RCC 7860 (cell line): ENCODE measurements at places on chromosomes 16 and 17.
A peak's percentile ranks its signal among the peaks of the same experiment; 100 is the strongest.

- DNase-seq, result no peak
Measured at GRCh38 chr16:30554557-30555314, 3.4 kb downstream of the ZNF764 start.

DNA sequence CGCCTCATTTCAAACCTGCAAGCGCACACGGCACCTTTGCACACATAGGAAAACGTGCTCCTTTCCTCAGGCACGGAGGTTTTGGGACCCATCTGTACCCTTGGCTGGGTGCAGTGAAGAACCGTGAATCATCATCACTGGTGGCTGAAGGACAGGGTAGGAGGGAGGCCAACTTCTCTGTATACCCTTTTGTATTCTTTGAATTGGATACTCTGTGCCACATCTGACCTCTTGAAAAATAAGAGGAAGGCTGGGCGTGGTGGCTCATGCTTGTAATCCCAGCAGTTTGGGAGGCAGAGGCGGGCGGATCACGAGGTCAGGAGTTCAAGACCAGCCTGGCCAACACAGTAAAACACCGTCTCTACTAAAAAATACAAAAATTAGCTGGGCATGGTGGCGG is 11.7 kb downstream of the GPRC5B start:
- DNase-seq, result no peak

GRCh38 chr17:35082073-35082657 is 18.7 kb upstream of the RFFL start:
- DNase-seq, result peak; percentile 66

DNA sequence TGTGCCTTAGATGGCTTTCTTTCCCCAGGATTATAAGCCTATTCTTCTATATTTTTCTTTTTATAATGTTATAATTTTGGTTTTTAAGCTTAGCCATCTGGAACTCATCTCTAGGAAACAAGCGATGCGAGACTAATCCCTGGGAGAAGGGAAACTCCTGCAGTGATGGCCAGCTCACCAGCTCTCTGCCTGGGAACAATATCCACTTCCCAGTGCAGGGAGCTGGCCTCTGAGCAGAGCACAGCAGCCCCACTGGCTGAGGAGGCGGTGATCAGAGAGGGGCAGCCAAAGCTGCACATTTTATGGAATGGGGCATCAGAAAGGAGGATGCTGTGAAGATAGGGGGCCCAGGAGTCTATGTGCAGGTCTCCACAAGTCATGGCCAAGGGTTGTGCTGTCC is 183.3 kb downstream of the LGALS9B start:
- DNase-seq, result no peak

DNA sequence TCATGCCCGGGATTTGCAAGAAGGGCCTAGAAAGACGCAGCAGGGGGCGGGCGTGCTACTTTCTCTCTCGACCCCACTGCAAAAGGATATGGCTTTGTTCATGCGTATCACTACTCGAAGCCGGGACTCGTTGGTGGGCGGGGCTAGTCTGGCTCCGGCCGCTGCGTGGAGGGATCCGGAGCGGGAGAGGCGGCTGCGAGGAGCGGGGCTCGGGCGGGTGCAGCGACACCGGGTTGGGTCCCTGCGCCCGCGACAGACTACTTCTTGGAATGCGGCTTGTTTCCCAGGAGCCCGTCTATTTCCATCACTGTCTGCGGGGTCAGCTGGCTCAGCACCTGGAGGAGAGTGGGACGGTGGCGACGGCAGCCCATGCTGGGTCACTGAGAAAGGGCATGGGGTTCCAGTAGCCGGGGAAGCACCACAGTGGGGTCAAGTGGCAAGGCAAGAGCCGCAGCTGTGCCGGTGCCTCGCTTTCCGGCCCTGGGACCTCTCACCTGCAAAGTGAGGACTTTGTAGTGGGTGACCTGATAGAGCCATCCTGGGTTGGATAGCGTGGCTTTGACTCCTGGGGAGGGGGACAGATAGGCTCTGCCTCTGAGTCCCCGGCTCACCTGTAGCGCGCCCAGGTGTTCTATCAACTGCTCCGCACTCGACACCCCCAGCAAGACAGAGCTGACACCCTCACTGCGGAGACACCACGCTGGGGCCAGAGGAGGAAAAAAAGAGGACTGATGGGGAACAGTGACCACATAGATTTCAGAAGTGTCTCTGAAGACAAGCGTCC is 6.6 kb downstream of the KCNAB3 start:
- no peak for DNase-seq

- DNase-seq, result no peak
Measured at GRCh38 chr16:84647828-84648594, at the start of gene KLHL36. KLHL36 (plus strand) TSS chr16:84648511; CDS start chr16:84650868, 2,357 bp downstream.

GRCh38 chr16:73002866-73003265 is 45.1 kb downstream of the ZFHX3 start:
- DNase-seq, result no peak

DNA sequence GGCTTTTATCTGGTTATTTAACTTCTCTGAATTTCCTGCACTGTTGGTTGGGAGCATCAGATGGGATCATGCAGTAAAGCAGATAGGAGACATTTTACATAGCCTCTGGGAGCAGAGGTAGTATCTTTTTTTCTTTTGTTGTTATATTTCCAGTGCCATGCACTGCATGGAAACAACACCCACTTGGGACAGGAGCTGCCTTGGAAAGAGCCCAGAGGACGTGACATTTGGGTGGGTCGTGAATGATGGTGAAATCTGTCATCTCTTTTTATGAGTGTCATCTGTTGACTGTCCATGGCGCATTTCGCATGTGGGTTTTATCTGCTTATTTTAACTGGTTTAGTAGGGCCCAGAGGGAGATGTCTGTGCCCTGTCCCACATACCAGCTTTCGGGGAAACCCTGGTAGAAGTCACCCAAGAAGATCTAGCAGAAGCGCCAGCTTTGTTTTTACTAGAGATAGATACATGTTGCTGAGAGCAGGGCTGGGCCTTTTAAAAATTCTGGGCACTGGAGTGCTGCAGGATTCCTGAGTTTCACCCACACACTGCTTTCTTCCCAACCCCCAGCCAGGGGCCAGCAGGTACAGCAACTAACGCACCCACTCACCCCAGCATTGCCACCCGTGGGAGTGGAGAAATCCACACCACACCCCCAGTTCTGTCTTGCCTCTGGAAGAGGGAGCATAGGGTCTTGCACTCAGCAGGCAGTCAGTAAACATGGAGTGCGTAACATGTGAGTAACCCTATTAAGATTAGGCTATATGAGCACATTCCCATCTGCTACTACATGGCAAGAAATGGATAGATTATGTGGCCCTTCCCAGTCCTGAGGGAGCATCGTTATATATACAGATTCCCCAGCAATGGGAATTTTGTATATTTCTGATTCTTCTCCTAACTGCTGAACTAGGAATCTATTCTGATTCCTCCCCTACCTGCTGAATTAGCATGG is 8.4 kb upstream of the TERF2 start:
- DNase-seq, result no peak

- DNase-seq, result peak; percentile 63
Measured at GRCh38 chr17:57622683-57623433, 122.2 kb downstream of the CCDC182 start.

- DNase-seq, result no peak
Measured at GRCh38 chr17:10843811-10844210, 5.9 kb upstream of the PIRT start.

DNA sequence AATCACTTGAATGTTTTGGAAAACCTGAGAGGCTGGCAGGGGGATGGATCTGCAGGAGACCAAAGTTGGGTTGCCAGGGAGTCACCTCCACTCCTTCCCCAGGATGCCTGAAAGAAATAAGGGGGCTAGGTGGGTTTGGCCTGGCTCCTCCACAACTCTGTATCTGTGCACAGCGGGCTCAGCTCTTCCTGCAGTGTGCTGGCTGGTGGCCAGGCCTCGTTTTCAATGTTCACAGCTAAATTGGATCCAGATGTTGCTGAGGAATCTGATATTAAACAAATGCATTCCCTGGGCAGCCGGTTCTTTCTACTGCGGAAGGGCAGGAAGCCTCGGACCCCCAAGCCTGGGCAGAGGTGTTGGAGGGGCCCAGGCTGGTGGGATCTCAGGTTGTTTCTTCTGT is 106.2 kb downstream of the N4BP1 start:
- DNase-seq, result no peak

DNA sequence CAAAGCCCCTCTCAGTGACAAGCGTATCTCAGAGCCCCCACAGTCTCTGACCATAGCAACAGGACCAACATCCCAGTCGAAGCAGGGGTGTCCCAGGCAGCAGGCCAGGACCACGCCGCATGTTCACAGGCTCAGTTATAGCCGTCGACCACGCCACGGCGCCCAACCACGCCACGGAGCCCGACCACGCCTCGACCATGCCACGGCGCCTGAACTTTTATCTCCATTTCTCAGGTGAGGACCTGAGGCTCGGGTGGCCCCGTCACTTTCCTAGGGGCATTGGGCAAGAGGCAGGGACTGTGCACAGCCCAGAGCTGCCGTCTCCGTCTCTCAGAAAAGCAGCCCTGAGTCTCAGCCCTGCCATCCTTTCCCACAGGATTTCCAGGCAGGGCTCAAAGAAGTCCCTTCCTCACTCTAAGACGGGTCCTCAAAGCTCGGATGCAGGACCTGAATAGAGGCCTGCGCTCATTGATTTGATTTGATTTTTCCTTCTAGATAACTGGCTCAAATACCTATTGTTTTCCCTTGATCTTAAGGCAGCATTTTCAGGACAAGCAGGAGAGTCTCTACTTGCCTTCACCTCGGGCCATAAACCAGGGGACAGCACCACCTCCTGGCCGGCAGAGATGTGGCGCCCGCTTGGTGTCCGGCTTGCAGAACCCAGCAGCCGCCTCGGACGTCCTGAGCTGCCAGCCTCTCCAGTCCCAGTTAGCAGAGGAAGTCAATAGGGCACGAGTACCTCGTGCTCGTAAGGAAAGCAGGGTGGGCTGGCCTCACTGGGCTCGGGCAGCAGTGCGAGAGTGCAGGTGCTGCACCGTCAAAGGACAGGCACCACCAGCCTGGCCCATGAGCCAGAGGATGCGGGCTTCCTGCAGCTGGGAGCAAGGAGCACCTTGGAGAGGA is 38.8 kb downstream of the C16orf95 start:
- peak; percentile 55 for DNase-seq

DNA sequence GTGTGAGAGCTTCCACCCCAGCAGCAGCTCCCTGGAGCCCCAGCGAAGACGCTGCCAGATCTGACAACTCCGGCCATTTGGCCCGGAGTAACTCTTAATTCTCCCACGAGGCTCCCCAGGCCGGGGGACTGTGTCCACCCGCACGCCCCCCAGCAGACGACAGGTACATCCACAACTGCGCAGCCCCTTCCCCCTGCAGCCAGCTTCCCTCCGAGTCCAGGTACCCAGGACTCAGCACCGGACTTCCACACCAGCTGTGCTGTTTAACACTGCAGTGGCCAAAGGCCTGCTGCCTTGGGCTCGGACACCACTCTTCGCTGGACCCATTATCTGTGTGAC is 7.2 kb downstream of the SYNGR2 start:
- no peak for DNase-seq

GRCh38 chr16:90032674-90033331 is 13.5 kb upstream of the DBNDD1 start:
- DNase-seq, result no peak

DNA sequence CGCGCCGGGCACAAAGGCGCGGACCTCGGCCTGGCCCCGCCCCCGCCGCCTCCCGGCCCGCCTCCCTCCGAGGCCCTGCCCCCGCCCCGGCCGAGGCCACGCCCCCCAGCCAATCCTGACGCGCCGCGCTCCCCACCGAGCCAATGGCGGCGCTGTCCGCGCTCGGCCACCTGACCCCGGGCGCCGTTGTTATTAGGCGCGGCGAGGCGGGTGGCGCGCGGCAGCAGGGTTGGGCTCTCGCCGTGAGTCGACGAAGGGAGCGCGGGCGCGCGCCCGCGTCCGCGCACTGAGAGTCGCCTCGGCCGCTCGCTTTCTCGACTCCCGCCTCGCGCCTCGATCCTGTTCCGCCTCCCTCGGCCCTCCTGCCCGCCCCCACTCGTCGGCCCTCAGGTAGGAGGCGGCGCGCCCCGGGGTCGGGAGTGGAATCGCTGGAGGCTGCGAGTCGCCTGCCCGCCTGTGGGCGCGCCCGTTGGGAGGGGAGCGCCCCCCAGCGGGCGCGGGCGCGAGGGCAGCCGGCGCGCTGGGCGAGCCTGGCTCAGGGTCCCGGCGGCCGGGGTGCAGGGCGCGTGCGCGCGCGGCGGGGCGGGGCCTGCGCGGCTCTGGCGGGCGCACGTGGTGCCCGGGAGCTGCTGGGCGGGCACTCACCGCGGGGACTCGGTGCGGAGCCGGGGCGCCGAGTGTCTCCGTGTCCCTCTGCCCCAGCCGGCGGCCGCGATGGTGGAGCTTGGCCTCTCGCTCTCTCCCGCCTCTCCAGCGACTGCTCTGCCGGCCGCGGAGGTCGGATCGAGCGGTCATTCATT is 405 bp upstream of the CBLN1 start:
- DNase-seq, result no peak

DNA sequence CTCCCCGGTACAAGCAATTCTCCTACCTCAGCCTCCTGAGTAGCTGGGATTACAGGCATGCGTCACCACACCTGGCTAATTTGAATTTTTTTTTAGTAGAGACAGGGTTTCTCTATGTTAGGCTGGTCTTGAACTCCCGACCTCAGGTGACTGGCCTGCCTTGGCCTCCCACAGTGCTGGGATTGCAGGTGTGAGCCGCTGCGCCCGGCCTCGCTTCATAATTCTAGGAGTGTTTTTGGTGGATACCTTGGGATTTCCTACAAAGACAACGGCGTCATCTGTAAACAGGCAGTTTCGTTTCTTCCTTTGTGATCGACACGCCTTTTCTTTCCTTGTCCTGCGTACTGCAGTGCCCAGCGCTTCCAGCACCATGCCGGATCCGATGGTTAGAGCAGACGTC is 60.9 kb upstream of the GNG13 start:
- no peak for DNase-seq

DNA sequence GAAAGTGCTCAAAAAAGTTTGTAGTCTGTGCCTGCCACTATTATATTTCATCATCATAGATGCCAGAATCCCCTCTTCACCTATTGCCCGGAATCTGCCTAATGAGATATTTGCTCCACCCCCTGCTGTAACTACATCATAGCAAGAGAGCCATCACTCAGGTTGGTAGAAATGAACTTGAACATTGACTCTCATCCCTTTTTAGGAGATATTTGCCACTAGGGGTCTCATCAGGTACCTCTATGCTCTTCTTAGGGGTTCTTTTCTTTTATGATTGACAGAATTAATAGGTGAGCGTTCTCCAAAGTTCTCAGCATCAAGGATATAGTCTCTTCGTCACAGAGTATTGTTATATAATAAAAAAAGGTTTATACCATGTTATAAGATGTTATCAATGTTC is 20.0 kb downstream of the ANKS4B start:
- DNase-seq, result no peak

- no peak for DNase-seq
Measured at GRCh38 chr17:81925860-81926450, 1.6 kb downstream of the MAFG start.

DNA sequence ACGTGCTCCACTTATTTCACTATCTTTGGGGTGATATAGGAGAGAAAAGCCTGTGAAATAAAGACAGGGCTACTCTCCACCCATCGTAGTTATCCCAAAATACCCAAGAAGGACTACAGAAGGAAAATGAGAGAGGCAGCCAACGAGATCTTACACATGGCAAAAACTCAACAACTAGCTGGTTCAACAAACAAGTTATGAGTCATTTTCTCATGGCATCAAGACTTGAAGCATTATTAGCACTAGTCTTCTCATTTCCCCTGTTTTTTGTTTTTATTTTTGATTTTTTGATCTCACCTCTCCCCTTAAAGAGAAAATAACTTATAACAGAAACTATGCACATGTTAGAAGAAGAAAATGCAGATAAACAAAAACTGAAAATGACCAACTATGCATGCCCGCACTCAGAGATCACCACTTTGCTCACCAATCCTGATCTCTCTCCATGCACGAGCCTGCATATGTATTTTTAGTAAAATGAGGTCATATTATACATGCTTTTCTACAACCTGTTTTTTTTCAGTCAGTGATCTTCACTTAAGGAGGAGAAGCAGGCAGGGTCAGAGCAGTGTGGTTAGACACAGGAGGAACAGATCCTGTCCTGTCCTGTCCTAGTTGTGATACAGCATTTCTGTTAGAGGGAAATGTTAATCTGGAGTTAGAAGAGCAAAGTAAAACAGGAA is 22.8 kb downstream of the FAM117A start:
- DNase-seq, result no peak
